ENCODE measurements at places on chromosomes 5 and 9. TPM values are rescaled to one million over a fixed set of nuclear protein-coding genes. Genes with fewer than 3 reads are reported as not detected.

The PCDHB2 gene
- total RNA-seq: 4.4 TPM

The PCAT7 gene
- total RNA-seq: not detected

The BTNL9 gene
- not detected for total RNA-seq

The GADD45G gene
- total RNA-seq: 0.36 TPM

The ARSI gene
- total RNA-seq: 10.2 TPM

The PRDM9 gene
- not detected for total RNA-seq

The ST8SIA4 gene
- 0.30 TPM for total RNA-seq

The PCDHGB1 gene
- 2.2 TPM for total RNA-seq

The TMEM250 gene
- total RNA-seq: 70.5 TPM

The ZNF462 gene
- total RNA-seq: 18.2 TPM

The LCN1 gene
- total RNA-seq: 0.20 TPM
